K562 (cell line): ENCODE measurements at places on chromosomes 2 and 18. TPM values are rescaled to one million over a fixed set of nuclear protein-coding genes. Genes with fewer than 3 reads are reported as not detected.

DNA sequence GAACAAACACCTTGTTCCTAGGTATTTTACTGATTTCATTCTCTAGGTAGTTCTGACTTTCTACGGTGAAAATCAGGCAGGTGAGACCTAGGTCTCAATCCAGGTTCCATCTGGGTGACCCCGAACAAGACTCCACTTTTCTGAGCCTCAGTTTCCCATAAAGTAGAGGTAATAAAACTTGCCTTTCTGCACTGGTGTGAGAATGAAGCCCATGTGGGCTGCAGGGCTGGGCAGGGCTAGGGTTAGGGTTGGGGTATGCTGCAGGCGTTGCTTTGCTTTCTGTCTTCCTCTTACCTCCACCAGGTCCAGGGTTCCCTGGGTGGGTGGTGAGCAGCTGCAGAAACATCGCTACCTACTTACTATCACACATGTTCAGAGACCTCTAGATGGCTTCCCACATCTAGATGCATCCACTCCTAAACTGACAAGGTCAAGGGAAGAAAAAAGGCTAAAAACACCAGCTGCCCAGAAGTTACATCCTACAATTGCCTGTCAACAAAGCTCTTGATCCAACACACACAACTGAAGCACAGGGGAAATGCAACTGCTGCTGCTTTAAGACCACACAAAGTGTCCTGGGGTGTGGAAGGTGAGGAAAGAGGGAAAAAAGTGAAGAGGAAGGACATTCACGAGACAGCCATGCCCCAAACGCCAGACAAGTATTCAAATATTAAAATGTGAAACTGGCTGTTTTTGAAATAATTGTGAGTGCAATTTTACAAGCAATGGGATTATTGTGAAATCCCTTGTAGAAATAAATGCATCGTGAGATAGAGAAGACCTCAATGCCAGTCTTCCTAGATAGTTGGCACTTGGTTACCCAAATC is 23.5 kb downstream of the MBP start:
- DNase-seq: no peak

DNA sequence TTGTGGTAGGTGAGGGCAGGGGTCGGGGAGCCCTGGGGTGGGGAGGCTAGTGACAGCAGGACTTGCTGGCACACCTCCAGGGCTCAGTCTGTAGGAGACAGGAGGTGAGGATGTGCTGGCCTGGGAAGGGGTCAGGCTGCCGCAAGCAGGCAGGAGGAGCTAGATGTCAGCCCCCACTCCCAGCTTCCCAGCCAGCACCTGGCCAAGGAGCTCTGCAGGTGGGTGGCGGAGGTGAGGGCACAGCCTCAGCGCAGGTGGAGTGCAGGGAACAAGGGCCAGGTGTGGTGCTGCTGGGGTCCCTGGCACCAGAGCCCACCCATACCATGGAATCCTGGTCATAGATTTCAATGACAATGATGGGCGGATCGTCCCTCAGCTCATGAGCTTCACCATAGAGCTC is 2.9 kb downstream of the OTOF start:
- DNase-seq: no peak

GRCh38 chr18:45412577-45412976 is 202.7 kb upstream of the SLC14A2 start:
- no peak for DNase-seq

GRCh38 chr2:219484343-219485200 is 14.1 kb upstream of the GMPPA start:
- no peak for DNase-seq

GRCh38 chr2:189821953-189822748 is 37.9 kb downstream of the PMS1 start:
- no peak for DNase-seq

DNA sequence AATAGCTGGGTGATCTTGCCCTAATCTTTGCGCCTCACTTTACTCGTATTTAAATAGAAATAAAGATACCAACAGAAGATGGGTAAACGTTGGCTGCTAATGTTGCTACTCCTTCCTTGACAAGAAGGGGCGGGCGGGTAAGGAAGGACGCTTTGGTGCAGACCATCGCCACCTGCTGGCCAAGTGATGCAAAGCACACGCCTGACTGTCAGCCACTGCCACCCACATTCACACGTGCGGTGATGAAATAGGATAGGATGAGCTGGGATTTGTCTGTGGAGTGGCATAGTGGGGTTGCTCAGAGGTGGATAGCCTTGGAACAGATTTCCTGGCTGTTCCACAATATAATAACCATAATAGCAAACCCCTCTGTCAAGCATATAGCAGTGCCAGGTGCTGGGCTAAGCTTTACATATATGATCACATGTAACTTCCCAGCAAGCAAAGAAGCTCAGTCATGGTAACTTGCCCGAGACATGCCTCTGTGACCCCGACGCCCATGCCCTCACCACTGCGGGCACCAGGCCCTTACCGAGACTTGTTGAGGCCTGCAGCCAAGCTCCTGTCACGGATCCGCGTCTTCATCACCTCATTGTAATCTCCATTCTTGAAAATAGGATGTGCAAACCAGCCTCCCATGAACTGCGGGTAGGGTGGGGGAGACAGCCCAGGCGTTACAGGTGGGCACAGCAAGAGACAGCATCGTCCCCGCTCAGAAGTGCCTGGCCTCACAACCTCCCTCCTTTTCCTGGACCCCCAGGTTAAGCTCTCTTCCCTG is 39.3 kb downstream of the LCT start:
- DNase-seq: peak; percentile 86

DNA sequence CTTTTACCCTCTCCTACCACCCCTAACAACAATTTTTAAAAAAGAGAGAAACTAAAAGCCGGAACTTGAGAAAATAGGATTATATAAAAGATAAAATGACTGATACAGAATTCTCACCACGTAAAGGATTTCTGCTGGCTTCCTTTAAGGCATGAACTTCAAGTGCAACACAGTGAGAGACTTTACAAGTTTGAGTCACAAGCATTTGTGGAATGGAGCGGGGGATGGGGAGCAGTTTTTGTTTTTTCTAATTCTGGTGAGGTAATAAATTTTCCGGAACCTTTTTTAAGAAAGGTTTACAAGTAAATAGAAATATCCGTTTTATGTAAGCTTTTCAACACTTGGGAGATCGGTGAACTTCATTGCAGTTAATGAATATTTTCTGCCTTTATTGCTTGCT is 1.8 kb upstream of the CDH2 start:
- DNase-seq: no peak

- no peak for DNase-seq
These were observed 183.6 kb upstream of the GLI2 start for GRCh38 chr2:120552079-120552478.

DNA sequence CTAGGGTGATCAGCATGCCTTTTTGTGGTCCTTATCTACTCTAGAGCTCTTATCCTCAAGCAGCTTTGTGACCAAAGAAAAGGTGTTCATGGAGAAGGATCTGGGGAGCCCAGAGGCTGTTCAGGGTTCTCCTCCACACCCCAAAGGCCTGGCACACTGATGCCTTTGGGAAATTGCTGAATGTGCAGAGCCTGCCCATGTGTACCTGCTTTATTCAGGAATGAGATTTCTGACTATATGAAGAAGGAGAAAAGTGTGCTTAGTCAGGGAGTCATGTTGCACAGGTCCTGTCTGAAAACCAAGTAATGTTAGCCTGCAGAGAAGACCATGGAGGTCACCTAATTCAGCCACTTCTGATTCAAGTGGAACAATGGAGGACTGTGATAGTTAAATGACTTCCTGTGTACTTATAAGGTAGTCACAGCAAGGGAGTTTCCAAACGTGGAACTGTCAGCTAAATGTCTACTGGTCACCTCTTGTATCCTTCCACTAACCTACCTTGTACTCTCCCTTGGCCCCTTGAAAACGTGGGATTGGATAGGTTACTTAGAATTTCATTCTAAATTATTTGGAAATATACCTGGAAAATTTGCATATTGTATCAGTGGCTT is 81.3 kb downstream of the LIMS1 start:
- no peak for DNase-seq

GRCh38 chr2:29615841-29616240 is 305.5 kb downstream of the ALK start:
- no peak for DNase-seq

DNA sequence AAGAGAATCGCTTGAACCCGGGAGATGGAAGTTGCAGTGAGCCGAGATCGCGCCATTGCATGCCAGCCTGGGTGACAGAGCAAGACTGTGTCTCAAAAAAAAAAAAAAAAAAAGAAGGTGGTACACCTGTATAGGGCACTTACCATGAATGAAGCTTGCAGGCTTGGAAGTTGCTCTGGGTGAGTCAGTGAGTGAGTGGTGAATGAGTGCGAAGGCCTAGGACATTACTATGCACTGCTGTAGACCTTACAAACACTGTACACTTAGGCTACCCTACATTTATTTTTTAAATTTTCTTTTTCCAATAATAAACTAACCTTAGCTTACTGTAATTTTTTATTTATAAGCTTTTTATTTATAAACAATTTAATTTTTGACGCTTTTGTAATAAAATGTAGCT is 78.4 kb upstream of the ATG16L1 start:
- no peak for DNase-seq

- DNase-seq: no peak
These were observed 101.7 kb upstream of the SLC66A3 start for GRCh38 chr2:11053546-11053945.

- DNase-seq: no peak
These were observed 9.9 kb downstream of the GNLY start for GRCh38 chr2:85704038-85704437.

- no peak for DNase-seq
These were observed 38.4 kb upstream of the UBXN4 start for GRCh38 chr2:135703300-135703699.

DNA sequence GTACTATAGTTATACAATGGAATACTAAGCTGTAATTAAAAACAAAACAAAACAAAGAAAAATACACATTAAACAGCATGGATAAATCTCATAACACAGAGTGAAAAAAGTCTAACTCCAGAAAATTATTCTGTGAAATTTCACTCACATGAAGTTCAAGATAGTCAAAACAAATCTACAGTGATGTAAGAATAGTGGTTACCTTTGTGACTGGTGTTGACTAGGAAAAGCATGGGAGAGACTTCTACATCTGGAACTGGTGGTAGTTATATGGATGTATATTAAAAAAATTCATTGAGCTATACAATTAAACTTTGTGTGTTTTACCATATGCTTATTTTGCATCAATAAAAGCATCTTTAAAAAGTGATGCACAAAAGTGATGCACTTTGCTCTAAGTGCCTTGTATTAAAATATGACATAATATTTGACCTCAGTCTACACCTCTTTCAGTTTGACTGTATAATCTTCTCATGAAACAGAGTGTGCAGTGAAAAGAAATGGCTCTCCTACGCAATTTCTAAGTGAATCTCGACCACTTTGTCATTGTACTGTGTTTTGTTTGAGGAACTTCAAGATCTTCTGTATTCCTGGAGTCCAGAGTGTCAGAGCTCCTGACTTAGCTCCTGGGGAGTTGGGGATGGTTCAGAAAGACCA is 28.0 kb downstream of the STAT4 start:
- no peak for DNase-seq

- no peak for DNase-seq
These were observed 1.9 kb upstream of the PROM2 start for GRCh38 chr2:95272299-95272751.

- DNase-seq: peak; percentile 81
These were observed 467 bp downstream of the PUM2 start for GRCh38 chr2:20350041-20350712.

- no peak for DNase-seq
These were observed 97.4 kb upstream of the LRATD1 start for GRCh38 chr2:14535156-14535555.

DNA sequence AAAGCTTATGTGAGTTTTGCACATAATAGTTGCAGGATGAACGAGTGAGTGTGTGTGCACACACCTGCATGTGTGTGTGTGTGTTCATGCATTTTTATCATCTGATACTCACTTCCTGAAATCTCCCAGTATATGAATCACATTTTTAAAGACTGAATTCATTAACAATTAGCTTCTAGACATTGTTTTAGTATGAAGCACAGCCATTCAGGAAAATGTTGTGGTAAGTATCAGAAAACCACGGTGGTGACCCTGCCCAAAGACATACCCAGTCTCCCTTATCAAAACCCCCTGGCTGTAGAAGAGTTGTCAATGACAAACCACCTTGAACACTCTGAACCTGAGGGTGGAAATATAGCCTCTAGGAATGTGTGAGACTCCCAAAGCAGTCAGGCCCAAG is 220.8 kb downstream of the ALK start:
- DNase-seq: no peak

DNA sequence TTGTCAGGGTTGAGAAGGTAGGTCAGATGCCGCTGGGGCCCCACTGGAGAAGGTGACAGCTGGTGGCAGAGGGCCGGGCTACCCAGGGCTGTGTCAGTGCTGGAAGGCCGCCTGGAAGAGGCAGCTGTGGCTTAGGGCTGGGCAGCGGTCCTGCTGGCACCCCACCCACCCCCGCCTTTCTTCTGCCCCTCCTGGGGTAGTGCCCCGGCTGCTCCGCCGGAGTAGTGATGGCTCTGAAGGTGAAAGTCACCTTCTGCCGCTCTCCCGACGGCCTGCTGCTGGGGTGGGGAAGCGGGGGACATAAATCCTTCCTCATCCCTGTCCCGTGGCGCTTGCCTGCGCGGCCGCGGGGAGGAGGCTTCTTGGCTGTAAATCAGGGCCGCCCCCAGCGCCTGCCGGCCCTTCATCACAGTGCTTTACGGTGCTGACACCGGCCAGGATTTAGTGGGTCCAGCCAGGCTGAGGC is 332.2 kb downstream of the DYSF start:
- no peak for DNase-seq

- DNase-seq: peak; percentile 69
These were observed 86.5 kb downstream of the VSNL1 start for GRCh38 chr2:17626986-17627385.

GRCh38 chr2:20015482-20016083 is 3.1 kb upstream of the MATN3 start:
- peak; percentile 55 for DNase-seq

GRCh38 chr18:59024829-59025228 is 114.9 kb upstream of the SEC11C start:
- no peak for DNase-seq

- DNase-seq: no peak
These were observed 109.0 kb downstream of the ACAA2 start for GRCh38 chr18:49704334-49704733.

GORASP2 gene
- total RNA-seq: 96.9 and 98.9 TPM in 2 replicates

MYOM1 gene
- total RNA-seq: 0.29 and 0.35 TPM in 2 replicates

UGT1A3 gene
- not detected in 2 replicates for total RNA-seq

SERPINB10 gene
- total RNA-seq: not detected in 2 replicates

SAG gene
- 0.64 TPM in 1 of 2 replicates, not detected in the other for total RNA-seq

ATP6V1B1 gene
- not detected in 2 replicates for total RNA-seq

CAPN13 gene
- not detected in 2 replicates for total RNA-seq

FASTKD1 gene
- total RNA-seq: 90.0 and 114 TPM in 2 replicates

ANKRD30B gene
- total RNA-seq: not detected in 2 replicates

ALPI gene
- total RNA-seq: not detected in 2 replicates

ATOH8 gene
- total RNA-seq: not detected in 2 replicates

EGR4 gene
- total RNA-seq: not detected in 2 replicates
